GM23248 (cell line): ENCODE measurements at places on chromosomes 7 and 10. TPM values are rescaled to one million over a fixed set of nuclear protein-coding genes. Genes with fewer than 3 reads are reported as not detected.

LIPN gene
- not detected in 2 replicates for polyA plus RNA-seq

OR2A12 gene
- polyA plus RNA-seq, result not detected in 2 replicates

IL2RA gene
- not detected in 2 replicates for polyA plus RNA-seq

GRID2IP gene
- not detected in 2 replicates for polyA plus RNA-seq

DNA sequence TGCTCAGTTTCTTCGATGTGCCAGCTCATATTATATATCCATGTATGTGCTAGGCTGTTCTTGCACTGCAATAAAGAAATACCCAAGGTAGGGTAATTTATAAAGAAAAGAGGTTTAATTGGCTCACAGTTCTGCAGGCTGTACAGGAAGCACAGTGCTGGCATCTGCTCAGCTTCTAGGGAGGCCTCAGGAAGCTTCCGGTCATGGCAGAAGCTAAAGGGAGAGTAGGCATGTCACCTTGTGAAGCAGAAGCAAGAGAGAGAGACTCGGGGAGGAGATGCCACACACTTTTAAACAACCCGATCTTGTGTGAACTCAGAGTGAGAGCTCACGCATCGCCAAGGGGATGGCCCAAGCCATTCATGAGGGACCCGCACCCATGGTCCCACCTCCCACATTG, 13.8 kb upstream of the ECHDC3 start:
- no peak for DNase-seq

DNA sequence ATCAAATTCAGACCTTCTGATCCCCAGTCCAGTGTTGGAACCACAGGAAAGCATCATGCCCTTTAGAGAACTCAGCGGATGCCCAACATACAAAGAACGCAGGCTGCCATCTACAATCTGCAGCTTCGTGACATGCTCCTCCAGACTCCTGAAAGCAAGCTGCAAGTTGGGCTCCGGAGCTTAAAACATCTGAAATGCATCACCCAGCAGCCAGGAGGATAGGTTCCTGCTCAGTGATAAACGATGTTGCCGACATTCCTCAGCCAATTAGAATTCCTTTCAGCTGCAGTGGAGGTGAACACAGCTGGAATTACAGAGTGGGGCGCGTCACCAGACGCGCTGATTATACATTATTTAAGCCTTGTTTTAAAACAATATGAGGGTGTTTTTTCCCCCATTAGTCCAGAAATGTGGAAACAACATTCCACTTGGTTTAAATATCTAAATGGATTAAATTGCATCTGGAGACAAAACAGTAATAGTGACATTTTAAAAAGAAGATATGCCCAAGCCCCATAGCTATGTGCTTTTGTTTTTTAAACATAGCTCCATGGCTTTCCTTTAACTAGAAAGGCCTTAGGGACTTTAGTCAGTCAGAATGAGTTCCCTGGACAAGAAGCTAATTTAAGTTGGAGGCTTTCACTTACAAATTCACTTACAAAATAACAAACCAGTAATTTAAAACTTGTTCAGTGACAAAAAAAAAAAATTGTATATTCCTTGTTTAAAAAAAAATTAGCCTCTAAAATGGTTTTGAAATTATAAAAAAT, 6.3 kb downstream of the SMURF1 start:
- DNase-seq, result peak; percentile 89

DNA sequence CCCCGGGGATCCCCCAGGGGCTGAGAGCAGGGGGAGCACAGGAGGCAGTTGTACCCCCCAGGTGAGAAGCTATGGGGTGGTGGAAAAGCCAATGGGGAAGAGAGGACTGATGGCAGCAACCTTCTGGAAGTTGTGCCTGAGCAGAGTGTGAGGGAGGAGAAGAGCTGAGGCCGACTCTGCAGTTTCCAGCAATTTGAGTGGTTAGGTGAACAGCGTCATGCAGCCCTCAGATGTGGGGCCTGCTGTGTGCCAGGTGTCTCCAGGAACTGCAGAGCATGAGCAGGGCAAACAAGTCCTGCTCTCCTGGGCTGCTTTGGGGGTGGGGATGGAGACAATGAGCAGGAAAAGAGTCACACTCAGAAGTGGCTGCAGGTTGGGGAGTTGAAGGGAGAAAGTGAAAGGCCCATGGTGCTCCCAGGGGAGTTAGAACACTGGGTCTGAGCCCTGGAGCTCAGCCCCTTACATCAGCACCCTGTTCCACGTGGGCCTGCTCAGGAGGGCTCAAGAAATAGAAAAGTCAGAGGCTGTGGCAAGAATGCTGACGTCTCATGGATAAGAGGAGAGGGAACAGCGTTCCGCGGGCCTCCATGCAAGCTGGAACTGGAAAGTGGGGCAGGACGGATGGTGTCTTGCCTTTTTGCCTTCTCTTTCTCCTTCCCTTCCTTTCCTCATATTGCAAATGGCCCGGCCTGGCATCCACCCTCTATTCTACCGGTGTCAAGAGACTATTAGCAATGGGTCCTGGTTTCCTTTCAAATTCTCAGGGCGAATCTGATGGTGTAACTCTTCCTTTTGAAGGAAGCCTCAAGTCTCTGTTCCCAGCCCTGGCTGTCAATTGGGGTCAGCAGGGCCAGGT, 4.0 kb upstream of the AFAP1L2 start:
- DNase-seq, result no peak

GRCh38 chr7:47318395-47319182, 263.3 kb downstream of the TNS3 start:
- no peak for DNase-seq

GRCh38 chr10:28199941-28200340, 102.9 kb downstream of the MPP7 start:
- DNase-seq, result no peak

GRCh38 chr7:41928166-41928565, 225.3 kb upstream of the INHBA start:
- no peak for DNase-seq

DNA sequence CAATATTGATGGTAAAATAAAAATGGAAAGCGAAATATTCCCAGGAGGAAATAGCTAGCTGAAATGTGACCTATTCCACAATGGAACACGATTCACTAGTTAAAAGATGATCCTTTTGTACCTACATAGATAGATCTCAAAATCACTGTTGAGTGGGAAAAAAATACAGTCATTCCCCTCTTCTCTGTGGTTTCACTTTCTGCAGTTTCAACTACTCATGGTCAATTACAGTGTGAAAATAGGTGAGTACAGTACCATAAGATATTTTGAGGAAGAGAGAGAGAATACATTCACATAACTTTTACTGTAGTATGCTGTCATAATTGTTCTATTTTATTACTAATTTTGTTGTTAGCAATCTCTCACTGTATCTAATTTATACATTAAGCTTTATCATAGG, 56.0 kb upstream of the COL13A1 start:
- no peak for DNase-seq
